Smooth muscle cell of the brain vasculature (primary cell): ENCODE measurements at places on chromosomes 7 and 10.

DNA sequence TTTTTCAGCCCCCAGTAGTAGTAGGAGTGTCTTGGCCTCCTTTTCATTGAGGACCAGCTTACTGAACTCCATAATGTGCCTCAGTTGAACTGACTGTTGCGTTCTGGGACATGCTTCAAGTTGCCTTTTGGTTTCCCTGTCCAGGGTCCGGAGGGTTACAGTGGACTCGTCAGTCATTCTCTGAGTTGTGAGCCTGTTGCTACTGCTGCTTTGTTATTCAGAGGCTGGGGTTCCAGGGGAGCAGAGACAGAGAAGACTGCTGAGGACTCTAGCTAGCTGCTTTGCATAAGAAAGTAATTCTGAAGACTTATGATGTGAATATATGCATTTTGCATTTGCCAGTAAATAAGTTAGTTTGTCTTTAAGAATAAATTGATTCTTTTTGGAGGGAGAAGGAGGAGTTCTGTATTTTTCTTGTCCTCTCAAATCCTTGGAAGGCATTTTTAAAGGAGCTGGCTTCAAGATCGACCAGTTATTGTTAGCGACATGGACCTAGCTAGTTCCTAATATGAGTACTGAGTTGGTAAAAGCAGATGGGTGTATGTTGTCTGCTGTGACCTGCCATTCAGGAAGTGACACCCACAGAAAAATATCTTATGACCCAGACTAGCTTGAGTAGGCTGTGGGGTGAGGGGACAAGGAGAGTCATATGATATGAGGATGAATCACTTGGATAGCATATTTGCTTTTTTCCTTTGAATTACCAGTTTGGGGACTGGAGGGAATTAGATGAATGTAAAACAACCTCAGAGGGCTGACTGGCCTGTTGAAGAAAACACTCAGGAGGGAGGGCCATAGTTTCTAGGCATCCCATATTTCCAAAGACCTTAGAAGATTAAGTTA is 8.3 kb downstream of the PI4K2A start:
- peak; percentile 70 for DNase-seq

- no peak for DNase-seq
Measured at GRCh38 chr10:97715259-97715874, 1.8 kb downstream of the MARVELD1 start.

DNA sequence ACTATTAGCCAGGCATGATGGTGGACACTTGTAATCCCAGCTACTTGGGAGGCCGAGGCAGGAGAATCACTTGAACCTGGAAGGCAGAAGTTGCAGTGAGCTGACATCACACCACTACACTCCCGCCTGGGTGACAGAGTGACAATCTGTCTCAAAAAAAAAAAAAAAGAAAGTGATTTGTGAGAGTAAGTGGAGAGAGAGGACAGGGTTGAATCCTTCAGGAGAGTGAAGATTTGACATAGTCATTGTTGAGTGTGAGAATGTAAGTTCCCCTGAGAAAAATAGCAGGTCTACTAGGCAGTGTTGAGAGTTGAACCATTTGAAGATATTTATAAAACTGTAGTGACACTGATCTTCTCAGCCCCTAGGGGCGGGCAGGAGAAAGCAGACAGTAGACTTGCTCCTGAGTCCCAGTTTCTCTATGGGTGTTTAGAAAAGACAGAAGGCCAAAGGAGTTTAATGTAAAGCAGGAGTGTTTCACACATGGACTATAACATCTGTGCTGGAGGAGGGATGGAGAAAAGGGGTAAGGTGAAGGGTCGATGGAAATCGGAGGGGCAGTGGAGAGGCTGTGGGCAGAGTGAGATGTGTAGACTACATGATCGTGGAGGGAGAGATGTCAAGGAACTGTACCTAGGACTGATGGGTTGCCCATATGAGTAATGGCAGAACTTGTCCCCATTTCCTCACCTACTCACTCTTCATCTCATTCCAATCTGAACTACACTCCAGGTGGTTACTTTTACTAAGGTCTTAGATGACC is 13.7 kb upstream of the LAMB4 start:
- DNase-seq: no peak

GRCh38 chr7:108146070-108146842 is 16.1 kb upstream of the LAMB4 start:
- DNase-seq: peak; percentile 83

DNA sequence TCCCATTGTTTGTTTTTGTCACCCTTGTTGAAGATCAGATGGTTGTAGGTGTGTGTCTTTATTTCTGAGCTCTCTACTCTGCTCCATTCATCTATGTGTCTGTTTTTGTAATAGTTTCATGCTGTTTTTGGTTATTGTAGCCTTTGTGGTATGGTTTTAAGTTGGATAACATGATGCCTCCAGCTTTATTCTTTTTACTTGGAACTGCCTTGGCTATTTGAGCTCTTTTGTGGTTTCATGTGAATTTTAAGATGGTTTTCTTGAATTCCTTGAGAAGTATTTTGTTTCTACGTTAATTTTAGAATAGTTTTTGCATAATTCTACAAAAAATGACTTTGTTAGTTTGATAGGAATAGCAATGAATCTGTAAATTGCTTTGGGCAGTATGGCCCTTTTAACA is 170.0 kb upstream of the IGFBP3 start:
- no peak for DNase-seq

GRCh38 chr7:128811631-128812430 is 18.4 kb upstream of the FLNC start:
- no peak for DNase-seq

DNA sequence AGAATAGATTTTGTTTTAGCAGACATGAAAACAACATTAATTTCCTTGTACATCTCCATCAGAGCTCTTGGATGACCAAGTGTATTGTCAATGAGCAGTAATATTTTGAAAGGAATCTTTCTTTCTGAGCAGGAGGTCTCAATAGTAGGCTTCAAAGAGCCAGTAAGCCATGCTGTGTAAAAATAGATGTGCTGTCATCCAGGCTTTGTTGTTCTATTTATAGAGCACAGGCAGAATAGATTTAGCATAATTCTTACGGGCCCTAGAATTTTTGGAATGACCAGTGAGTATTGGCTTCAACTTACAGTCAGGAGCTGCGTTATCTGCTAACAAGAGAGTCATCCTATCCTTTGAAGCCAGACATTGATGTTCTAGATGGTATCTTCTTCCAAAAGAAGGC is 19.0 kb downstream of the MINPP1 start:
- no peak for DNase-seq

- DNase-seq: peak; percentile 52
Measured at GRCh38 chr7:100034871-100035510, 14.6 kb upstream of the ZSCAN21 start.

DNA sequence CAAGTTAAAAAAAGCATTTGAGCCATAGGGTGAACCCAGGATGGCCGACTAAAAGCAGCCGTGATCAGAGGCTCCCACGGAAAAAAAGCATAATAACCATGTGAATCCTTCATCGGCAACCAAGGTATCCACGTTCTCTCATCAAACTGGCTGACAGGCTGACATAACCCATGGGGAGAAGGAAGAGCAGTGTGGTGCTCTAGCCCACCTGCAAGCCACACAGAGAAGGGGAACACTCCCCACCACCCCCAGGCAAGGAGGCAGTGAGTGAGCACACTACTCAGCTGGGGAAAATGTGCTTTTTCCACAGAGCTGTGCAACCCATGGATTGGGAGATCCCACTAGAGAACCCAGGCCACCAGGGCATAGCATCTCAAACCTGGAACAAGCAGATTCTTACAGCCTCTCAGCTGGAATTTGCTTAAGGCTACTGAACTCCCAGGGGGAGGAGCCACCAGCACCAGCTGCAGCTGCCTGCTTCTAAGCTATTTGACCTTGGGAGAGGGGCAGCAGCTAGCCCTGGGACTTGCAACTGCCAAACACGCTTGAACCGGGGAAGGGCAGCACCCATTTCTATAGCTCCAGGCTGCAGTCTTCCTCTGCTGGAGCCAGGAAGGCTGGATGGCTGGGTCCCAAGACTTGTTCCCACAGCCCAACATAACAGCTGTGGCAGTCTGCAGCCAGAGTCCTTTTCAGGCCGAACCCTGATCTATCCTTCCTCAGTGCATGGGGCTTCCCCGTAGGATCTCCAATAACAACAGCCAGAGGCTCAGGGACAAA is 178.2 kb upstream of the NRG3 start:
- DNase-seq: no peak

DNA sequence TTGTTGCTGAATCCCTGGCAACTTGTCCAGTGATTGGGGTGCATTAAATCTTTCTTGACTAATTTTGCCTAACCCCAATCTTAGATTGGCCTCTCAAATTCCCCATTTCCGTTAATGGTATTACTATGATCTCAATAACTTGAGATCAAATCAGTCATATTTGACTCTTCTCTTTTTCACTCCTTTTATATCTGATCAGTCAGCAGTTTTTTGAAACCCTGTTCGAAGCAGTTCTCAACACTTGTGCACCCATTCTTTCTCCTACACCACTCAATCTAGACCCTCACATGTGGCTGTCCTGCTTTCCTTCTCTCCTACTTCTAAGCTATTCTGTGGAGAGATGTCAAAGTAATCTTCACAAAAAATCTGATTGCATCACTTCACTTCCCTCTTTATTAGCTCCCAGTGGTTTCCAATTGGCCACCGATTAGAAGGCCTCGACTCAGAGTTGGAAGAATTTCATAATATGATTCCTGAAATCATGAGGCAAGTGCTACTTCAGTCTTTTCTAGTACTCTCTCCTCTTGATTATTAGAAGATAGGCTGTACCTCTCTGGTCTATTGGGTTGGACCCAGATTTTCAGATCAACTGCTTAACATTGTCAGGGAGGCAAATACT is 128.9 kb downstream of the ZNF365 start:
- DNase-seq: no peak

DNA sequence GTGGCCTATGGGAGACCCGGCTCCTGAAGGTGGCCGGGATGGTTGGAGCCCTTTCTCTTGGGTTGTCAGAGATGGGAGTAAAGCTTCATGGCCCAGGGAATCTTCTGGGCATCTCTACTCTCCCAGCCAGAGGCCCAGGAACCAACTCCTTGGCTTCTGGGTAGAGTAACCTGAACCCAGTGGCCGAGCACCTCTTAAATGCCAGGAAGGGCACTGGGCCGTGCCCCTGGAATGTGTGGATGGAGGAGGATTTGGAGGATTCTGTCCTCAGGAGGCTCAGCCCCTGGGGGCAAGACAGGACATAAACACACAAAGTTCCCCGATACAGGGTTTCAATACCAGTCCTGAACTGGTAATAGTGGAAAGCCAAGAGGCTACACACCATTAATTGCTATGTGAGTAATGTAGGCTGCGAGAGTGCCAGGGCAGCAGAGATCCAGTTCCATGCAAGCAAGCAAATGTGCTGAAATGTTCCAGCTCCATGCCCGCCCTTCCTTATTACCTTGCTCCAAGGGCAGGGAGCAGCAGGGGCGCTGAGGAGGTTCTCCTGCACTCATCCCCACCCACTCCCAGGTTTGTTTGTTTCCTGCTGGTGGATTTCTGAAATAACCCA is 1.2 kb downstream of the PALD1 start:
- no peak for DNase-seq

GRCh38 chr10:85231534-85232270 is 903.3 kb downstream of the CCSER2 start:
- DNase-seq: no peak

DNA sequence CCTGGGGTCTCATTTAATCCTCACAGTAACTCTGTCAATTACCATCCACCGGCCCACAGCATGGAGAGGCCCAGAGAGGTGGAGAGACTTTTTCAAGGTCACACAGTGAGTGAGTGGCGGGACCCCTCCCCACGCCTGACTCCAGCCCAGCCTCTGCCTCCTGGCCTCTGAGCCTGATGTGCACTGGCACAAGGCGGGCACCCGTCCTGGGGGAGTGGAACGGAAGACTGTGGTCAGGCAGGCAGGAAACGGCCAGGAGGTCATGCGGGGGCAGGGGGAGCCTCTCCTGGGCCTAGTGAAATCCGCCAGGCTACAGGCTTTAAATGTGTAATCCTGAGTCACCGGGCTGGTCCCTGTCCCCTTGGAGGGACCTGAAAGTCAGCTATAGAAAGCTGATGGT is 32.2 kb downstream of the ZCCHC24 start:
- no peak for DNase-seq

DNA sequence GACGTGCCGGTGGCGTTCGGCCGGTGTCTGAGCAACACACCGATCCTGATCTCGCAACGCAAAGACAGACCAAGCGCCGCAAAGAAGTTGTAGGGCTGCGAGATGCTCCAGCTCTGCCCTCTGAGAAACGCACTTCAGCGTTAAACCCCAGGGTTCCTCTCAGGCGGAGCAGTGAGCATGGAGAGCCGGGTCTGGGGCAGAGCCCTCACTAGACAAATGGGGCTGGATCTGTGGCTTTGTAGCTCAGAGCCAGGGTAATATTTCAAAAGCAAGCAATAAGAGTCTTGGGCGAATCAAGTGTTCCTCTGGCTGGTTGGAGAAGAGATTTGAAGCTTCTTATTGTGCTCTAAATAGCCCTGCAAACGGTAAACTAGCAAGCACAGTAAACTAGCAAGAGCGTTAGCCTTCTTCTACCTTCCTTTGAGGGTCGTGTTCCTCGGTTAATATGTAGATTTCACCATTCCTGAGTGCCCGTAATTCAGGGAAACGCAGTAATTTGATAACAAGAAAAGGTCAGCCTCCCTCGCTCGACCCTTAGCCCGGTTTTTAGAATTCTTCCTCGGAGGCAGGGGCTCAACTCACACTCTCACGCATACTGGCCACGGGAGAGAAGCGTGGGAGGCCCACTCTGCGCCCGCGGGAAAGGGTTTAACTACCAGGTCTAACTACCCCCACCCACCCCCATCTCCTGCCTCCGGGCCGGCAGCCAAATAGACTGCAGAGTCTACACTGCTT is 6.7 kb downstream of the SKAP2 start:
- no peak for DNase-seq
